T follicular helper cell (primary cell): ENCODE measurements at places on chromosomes 5 and 9.

DNA sequence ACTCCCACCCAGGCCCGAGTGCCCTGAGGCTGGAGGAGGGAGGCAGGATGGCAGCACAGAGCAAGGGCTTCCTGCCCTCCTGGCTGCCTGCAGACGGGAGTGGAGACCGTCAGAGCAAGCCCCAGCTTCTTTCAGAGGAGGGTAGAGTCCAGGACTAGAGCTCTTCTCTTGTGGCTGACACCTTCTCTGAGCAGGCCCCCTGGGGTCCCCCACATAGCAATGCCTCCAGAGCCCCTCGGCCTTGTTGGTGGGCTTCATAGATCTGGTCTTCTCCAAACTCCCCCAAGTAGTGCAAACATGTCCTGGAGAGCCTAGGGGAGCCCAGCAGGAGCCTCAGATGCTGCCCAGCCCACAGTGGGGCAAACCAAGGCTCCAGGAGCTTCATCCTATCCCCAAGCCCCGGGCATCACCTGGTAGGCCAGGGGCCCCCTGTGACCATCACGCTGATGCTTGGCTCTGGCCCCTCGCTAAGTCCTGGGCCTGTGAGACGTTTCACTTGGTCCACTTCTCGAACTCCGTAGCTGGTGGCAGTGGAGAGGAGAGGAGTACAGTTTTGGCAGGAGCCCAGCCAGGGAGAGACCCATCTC is 2.0 kb downstream of the MZB1 start:
- DNase-seq, result no peak

- DNase-seq, result no peak
These were observed 188.4 kb downstream of the TSSK1B start for GRCh38 chr5:113246361-113246870.

GRCh38 chr9:109640580-109641371 is 139.2 kb upstream of the PALM2AKAP2 start:
- no peak for DNase-seq

DNA sequence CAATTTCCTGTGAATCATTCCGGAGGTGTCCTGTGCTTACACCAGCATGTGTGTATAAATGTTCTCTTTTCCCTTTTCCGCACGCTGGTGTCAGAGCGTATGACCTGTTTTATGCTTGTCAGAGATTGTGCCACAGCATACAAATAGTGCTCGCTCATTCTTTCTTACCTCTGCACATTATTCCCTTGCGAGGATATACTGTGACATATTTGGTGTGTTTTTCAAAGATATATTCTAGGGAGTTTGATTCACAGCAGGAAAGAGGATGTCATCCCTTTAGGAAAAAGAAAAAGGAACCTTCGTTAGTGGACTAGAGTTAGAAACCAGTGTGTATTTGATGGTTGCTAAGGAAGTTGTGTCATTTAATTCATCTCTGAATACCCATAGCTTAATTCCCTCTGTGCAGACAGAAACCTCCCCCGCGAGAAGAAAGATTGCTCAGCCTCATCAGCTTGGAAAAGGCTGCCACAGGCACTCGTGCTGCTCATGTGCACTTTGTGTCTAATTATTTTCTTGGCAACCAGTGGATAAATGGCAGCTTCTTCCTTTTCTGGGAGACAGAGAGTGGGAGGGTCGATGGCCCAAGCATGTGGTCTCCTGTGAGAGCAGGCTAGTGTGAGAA is 14.7 kb upstream of the CCIN start:
- DNase-seq, result no peak

DNA sequence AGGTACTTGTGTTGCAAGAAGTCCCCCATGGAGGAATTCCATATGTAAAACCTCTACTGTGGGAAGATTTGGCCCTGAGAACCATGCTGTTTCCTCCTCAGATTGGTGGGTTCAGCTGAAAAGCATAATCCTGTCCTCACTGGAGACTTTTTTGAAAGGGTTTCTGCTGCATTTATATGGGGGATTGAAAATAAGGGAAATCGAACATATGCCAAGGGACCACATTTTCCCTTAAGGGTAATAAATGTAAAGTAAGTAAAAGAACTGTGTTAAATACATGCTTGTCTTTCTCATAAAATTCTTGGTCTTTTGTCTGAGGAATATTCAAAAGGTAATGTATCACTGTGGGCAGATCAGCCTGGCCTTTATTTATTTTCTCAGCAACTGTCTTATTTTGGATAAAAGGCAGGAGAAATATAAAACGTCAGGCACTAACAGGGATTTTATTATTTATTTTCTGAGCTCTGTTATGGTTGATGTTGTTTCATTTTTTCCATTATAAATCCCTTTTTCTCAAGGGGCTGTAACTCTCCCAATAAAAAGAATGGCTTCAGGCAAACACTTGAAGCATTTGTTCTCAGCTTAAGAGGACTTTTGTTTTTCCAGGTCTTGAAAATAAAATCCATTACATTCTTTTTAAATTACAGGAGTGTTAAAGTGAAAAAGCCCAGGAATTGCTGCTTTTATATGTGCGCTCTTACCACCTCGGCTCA is 131.4 kb downstream of the FGF10 start:
- no peak for DNase-seq

DNA sequence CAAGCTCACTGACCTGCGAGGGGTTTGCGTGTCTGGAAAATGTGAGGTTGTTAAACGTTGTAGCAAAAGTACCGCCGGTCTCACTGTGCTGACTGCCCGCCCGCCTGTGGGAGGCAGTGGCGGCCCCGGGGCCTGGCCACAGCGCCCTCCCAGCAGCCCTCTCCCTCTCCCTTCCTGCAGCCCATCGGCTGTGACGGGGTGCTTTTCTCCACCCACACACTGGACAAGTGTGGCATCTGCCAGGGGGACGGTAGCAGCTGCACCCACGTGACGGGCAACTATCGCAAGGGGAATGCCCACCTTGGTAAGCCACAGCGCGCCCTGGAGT is 6.2 kb downstream of the ADAMTSL2 start:
- no peak for DNase-seq

DNA sequence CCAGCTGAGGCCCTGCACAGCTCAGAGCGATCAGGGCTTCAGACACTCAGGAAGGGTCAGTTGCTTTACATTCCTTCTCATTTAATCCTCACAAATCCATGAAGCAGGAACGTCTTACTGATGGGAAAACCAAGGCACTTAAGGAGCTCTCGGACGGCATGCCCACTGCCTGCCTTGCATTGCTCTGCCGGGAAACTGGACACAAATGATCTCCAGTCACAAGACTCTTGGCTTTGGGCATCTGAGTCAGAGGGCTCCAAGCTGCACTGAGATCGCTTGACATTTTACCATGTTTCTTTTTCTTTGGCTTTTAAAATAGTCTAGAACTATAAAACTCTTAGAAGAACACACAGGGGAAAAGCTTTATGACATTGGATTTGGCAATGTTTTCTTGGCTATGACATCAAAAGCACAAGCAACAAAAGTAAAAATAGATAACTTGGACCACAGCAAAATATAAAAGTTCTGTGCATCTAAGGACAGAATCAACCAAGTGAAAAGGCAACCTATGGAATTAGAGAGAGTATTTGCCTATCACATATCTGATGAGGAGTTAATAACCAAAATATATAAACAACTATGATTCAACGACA is 43.6 kb upstream of the HRH2 start:
- no peak for DNase-seq

GRCh38 chr5:148398698-148399121 is 15.0 kb downstream of the FBXO38 start:
- DNase-seq, result no peak

GRCh38 chr9:134376386-134377142 is 50.3 kb downstream of the RXRA start:
- no peak for DNase-seq
